ENCODE measurements at places on chromosomes 6 and 20.

DNA sequence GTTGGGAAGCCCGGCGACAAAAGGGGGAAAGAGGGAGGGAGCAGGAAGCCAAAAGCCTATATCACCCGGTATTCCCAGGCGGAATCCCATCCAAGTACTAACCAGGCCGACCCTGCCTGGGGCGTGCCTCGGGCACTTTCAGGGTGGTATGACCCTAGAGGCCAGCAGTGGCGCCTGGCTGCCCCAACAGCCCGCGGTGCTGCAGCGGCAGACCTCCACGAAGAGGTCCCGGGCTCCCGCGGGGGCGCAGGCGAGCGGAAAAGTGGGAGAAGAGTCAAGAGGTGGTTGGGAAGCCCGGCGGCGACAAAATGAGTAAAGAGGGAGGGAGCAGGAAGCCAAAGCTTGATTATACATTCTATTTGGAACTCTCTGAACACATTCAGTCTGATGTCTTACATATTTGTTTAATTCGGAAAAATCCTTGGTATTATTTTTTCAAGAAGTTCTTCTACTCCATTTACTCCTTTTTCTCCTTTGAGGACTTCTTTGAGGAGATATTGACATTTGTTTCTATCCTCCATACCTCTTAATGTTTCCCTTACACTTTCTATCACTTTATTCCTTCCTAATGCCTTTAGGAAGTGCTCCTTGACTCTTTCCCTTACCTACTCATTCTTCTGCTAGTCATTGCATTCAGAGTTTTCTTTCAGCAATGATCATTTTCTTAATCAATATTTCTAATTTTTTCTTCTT lies 11.5 kb downstream of the TREML4 start:
- no peak for DNase-seq

DNA sequence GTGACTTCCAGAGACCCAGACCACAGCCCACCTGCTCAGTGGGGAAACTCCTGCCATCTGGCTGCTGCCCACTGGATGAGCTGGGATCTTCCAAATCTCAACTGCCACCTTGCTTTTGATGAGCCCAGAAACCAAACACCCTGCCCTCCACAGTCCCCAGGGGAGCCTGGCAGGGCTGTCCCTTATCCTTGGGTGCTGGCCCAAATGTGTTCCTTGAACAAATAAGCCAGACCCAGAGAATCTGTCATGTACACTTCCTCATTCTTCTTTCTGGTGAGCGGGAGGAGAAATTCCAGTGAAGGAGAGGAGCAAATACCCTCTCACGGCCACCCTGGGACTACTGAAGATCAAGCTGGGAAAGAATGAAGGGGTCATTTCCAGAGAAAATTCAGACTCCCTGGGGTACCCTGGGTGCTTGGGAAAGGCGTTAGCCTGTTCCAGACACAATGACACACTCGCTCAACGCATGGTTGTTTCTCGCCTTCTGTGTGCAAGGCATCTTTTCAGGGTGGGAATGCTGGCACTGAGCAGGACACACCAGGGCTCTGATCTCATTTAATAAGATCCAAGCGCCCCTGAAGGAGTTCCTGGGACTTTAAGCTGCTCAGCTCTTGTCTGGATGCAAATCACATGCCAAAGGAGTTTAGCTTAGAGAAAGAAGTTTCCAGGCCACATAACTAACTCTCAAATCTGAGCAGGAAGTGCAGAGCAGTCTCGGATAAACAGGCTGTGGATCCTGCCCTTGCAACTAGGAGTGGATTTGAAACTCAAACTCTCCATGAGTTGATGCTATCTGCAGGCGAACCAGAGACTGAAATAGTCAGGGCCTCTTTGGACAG lies 38.5 kb downstream of the PXDC1 start:
- no peak for DNase-seq

- DNase-seq: no peak
Measured at GRCh38 chr6:169370054-169370453, 116.4 kb upstream of the THBS2 start.

DNA sequence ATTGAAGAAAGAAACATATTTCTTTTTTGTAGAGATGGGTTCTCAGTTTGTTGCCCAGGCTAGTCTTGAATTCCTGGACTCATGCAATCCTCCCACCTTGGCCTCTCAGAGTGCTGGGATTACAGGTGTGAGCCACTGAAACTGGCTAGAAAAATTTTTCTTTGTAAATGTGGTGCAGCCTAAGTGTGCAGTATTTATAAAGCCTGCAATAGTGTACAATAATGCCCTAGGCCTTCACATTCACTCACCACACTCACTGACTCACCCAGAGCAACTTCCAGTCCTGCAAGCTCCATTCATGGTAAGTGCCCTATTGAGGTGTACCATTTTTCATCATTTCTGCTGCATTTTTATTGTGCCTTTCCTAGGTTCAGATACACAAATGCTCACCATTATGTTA lies 31.4 kb downstream of the NHSL1 start:
- no peak for DNase-seq

Data from CD4-positive, alpha-beta T cell treated with Interleukin-10 for 1 hour (primary cell).